ENCODE measurements at places on chromosomes 16 and 17.

DNA sequence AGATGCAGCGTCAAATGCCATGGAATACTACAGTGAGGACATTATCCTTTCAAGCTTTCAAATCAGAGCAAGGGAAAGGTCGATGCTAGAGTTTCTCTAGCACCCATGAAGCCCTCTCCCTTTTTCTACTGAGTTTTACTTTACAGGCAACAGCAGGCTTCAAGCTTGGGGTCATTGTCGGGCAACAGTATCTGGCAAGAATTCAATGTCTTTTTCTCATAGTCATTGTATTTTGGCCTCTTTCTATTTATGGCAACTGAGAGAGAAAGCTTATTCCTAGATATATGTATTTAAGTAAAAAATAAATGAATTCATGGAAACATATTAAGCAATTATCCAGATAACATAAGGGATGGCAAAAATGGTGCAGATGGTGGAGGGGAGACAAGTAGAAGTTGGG, 364 bp upstream of the CETP start:
- DNase-seq: no peak

DNA sequence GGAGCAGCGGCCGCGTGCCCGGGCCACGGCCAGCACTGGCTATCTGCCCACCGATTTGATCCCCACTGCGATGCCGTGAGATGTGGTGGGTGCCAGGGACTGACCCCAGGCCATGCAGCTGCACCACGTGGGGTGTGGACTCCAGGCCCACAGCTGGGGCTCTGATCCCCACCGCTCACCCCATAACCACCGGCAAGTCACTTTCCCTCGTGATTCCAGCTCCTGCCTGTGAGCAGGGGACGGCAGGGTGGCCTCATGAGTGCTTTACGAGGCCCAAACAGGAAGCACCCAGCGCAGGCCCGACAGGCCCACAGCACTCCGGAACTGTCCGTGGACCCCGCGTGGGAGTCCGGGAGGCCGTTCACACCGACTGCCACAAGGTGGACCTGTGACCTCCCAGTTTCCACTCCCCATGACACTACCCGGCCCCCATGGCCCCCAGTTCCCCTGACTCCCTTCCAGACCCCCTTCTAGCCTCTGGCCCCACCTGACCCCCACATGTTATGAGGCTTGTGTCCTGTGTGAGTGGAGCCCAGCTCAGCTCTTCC, 616 bp downstream of the PTX4 start:
- no peak for DNase-seq

DNA sequence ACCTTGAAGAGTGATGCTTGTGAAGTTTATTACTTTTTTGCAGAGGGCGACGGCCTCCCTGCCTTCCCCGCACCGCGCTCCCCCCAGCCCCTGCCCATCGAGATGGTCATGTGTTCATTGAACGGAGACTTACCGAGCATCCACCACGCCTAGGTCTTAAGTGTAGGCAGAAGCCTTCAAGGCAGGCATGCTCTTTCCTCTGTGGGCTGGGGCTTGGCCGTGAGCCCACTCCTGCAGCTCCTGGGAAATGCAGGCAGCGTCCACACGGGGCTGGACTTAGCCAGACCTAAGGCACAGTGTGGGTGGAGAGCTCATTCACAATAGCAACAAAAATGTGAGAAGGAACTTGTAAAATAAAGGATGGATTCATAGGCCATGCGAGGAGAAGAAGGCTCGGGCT, 19.2 kb downstream of the RNF213 start:
- DNase-seq: no peak

GRCh38 chr17:42286411-42287221, 1.7 kb upstream of the STAT5A start:
- DNase-seq: no peak
